ENCODE measurements at places on chromosomes 5 and 9. TPM values are rescaled to one million over a fixed set of nuclear protein-coding genes. Genes with fewer than 3 reads are reported as not detected.

Gene MORN5
- total RNA-seq: not detected

Gene SYK
- 0.92 TPM for total RNA-seq

Gene LCN9
- not detected for total RNA-seq

Gene ORM2
- not detected for total RNA-seq

Gene TRIM7
- 0.29 TPM for total RNA-seq

Gene ITK
- total RNA-seq: 306 TPM

Gene RABEPK
- total RNA-seq: 17.2 TPM

Gene ZMAT2
- 61.3 TPM for total RNA-seq

Gene SNCAIP
- total RNA-seq: not detected

Gene NR4A3
- total RNA-seq: 0.29 TPM

Gene PIP5K1B
- total RNA-seq: 0.73 TPM

Gene FGF18
- 0.12 TPM for total RNA-seq

Gene FGF10
- total RNA-seq: not detected

Gene TRIP13
- 33.4 TPM for total RNA-seq

Gene FLT4
- 0.25 TPM for total RNA-seq

Gene PTPRD
- total RNA-seq: not detected

Gene PFN3
- not detected for total RNA-seq

Gene GFRA3
- total RNA-seq: 0.21 TPM

Gene NUTM2F
- total RNA-seq: not detected

Gene IFNE
- not detected for total RNA-seq

Gene SV2C
- 0.10 TPM for total RNA-seq

Gene LURAP1L
- not detected for total RNA-seq

Gene IFNA13
- not detected for total RNA-seq

Gene PCDHA13
- not detected for total RNA-seq

Gene ABO
- 0.27 TPM for total RNA-seq

Gene PAEP
- not detected for total RNA-seq

Gene SIMC1
- 29.9 TPM for total RNA-seq

Gene PRR16
- total RNA-seq: not detected

Gene ADRB2
- 1.3 TPM for total RNA-seq

Gene GABRB2
- not detected for total RNA-seq

Gene MAN1B1
- 55.0 TPM for total RNA-seq

Gene ADAMTS13
- 2.3 TPM for total RNA-seq

Gene NSA2
- total RNA-seq: 160 TPM
